ENCODE measurements at places on chromosomes 3 and 15. TPM values are rescaled to one million over a fixed set of nuclear protein-coding genes. Genes with fewer than 3 reads are reported as not detected.

DNA sequence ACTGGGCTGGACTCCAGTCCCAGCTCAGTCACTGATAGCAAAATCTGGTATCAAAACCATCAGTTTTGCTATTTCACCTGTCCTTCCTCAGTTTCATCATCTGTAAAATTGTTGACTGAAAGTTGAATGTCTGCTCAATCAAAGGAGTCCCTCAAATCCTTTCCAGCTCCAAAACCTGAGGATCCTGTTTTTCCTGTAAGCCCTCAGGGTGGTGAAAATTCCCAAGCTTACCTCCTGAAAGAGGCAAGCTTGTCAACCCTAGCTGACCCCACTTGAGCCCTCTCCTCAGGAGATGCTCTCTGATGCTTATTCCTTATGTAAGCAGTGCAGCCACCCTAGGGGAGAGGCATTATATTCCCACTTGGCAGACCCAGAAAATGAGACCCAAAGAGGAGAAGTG lies 82.6 kb downstream of the HMG20A start:
- DNase-seq = no peak

DNA sequence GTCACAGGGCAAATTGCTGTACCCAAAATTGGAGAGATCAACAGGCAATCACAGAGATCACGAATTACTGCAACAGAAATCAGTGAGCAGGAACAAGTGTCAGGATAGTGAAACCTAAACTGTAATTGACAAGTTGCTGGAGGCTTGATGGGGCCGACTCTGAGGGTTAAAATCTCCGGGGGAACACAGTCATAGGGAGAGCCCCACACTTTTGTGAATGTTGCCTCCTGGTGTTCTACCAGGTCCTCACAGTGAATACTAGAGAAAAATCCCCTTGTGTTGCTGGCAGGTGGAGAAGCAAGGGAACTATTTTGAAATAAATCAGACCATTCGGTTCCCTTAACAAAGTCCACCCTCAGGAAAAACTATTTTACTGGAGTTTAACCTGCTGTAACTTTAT lies 697.5 kb upstream of the CBLB start:
- DNase-seq = no peak

The ROBO1 gene
- 43.7 TPM for total RNA-seq

The TRIM69 gene
- 16.6 TPM for total RNA-seq

The CPNE9 gene
- total RNA-seq = not detected

Measured in chondrocyte (in vitro differentiated cells).